ENCODE measurements at places on chromosomes 16 and 17.

GRCh38 chr16:50314665-50315064 is 48.3 kb downstream of the ADCY7 start:
- DNase-seq: no peak

DNA sequence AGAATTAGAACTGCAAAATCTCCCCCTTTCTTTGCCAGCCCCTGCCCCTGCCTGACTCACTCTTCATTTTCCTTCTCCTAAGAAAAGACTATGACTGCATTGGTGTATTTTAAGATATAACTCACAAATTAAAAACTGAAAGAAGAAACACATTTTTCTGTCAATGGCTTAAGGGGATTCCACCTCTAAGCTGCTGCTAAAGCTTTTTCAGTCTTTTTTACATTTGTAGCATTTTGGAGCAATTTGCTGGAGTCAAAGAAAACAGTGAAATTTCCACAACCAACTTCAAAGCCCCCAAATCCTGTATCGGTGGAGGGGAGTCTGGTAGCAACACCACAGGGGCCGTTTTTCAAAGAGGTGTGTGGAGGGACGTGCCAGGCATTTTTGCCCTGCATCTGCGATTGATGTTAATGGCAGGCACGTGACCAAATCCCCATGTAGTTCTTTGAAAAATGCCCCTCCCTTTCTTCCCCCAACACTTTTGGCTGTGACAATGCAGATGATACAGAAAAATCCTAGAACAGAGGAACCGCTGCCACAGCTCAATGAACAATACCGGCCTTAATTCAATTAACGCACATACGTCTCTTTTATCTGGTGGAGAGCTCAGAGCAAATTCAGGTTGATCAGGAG is 28.5 kb downstream of the MAF start:
- no peak for DNase-seq

DNA sequence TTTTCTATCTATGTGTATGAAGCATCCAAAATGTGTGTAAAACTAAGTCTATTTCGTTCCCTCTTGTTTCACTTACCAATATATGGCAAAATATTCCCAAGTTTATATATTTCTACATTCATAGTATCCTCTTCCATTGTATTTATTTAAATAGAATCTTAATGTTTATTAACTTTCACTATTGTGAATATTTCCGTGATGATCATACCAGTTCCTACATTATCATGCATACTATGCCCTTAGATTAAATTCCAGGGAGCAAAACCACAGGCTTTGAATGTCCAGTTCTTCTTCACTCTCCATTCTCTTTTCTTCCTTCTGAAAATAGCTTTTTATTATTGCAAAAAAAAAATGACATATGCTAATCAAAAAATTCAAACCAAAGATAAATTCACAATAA is 4.0 kb downstream of the MAP2K6 start:
- DNase-seq: no peak

GRCh38 chr17:57478478-57479250 is 222.3 kb downstream of the MSI2 start:
- DNase-seq: no peak

DNA sequence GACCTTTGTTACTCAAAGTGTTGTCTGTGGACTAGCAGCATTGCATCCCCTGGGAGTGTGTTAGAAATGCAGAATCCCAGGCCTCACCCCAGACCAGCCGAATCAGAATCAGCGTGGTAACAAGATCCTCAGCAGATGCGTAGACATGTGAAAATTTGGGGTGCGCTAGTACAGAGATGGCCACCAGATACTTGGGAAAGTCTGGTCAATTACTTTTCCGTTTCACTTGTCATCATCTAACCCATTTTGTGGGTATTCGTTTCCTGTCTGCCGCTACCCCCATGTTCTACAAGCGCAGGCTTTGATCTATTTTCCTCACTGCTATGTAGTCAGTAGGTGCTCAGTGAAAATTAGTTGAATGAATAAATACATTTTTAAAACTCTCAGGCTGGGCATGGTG is 33.1 kb upstream of the HERPUD1 start:
- no peak for DNase-seq

DNA sequence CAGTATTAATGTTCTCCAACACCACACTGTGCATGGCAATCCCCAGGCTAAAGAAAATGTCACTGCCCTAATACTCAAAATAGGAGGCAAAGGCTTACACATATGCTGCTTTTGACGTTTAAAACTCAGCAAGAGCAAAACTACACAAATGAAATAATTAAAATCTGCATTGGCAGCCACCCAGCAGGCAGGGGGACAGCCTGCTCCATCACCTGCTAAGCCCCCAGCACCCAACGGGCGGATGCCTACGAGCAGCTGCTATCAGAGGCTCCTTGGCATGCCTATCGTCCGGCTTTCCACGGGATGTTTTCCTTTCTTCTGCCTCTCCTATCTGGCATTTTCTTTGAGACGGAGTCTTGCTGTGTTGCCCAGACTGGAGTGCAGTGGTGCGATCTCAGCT is 337.5 kb downstream of the SOX9 start:
- DNase-seq: no peak

GRCh38 chr16:87017371-87018012 is 299.7 kb downstream of the C16orf95 start:
- DNase-seq: no peak

GRCh38 chr16:582614-583331 is 7.1 kb upstream of the RAB40C start:
- DNase-seq: no peak

- DNase-seq: no peak
Measured at GRCh38 chr17:50605429-50605828, 29.3 kb upstream of the ABCC3 start.

DNA sequence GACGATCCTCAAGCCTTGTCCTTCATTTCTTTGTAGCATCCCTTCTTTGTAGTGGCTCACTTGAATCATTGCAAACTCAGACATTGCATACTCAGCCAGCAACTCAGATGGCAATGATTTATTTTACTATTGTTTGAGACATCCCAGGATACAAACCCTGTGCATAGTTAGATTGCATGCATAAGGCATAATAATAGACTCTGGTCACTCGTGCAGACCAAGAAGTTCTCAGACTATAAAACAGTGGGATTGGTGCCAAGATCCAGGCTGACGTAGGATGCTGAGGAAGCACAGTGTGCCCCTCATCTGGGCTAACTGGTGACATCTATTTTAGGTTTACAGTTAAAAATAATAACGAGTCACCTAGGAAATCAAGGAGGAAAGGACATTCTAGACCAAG is 142.3 kb downstream of the PMP22 start:
- DNase-seq: no peak

GRCh38 chr16:72604375-72604774 is 432.4 kb upstream of the PMFBP1 start:
- no peak for DNase-seq

DNA sequence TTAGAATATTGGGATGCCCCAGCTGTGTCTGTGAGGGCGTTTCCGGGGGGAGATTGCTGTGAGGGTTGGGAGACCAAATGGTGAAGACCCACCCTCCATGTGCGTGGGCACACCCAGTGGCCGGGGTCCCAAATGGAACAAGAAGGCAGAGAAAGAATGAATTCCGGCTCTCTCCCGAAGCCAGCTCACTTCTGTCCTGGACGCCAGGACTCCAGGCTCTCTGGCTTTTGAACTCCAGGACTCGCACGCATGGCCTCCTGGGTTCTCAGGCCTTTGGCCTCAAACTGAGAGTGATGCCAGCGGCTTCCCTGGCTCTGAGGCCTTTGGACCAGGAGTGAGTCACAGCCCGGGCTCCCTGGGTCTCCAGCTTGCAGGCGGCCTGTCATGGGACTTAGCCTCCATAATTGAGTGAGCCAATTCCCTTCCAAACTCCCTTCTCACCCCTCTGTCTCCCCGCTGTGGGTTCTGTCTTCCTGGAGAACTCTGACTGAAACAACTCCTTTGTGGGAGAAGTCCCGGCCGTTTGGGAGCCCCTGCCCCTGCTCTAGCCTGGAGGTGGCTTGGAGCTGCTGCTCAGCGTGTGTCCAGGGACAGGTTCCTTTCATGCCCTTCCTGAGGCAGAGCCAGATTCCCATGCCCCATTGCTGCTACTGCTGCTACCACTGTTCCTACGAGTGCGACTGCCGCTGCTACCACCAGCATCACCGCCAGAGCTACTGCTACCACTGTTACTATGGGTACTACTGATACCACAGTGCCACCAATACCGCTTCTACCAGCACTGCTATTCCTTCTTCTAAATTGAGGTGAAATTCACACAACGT is 49.8 kb upstream of the CBX4 start:
- DNase-seq: no peak

GRCh38 chr16:82350560-82350959 is 180.5 kb upstream of the MPHOSPH6 start:
- no peak for DNase-seq

DNA sequence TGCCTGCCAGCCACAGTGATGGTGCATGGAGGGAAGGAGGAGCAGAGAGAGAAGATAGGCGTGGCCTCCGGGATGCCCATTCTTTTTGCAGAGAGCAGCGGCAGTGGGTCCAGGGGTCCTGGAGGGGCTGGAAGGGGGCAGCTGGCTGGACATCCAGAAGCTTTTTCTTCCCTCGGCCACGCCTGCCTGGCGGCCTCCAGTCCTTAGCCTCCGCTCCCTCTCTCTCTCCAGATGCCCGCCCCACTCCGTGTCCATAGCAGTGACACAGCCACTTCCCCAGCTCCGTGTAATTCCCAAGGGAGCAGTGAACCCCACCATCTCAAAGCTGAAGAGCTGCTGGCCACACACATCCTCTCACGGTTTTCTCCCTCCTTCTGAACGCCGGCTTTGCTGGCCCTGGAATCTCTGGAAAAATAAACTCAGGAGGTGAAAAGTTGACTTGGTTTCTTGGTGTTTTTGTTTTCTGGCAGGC is 26.3 kb upstream of the CDC42EP4 start:
- DNase-seq: no peak

- DNase-seq: no peak
Measured at GRCh38 chr17:61380217-61380835, 19.3 kb upstream of the TBX2 start.

DNA sequence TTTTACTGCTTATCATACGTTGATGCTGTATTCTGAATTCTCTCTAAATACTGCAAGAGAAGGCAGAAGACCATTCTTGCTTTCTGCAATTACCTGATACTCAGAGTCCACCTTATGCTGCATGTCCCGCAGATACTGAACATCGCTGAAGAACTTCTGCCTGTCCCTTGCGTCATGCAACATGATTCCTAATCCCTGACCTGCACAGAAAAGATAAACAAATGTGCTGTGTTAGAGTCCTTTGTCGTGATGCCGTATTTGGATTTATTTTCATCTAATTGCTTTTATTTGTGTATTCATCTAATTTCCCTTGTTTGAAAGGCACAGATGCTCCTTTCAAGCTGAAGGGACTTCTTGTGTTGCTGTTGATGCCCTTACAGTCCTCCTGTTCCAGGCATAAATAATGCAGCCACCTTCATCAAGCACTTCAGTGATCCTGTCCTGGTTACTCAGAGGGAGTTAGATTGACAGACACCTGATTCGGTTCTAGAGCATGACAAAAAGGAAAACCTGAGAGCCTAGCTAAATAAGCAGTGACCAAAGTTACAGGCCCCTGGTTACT is 6.5 kb downstream of the MARCHF10 start:
- DNase-seq: no peak

DNA sequence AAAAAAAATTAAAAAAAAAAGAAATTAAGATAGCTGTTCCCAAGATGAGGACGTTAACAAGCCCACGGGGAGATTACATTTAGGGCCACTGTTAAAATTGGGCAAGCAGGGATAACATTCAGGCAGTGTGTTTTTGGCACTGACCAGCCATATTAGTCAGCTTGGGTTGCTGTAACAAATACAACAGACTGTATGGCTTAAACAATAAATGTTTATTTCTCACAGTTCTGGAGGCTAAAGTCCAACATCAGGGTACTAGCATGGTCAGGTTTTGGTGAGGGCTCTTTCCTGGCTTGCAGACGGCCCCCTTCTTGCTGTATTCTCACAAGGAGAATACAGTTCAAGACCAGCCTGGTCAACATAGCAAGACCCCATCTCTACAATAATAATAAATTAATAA is 31.3 kb downstream of the ARSG start:
- no peak for DNase-seq

- DNase-seq: no peak
Measured at GRCh38 chr17:77571155-77571981, 387.1 kb upstream of the TNRC6C start.

- DNase-seq: no peak
Measured at GRCh38 chr17:16171613-16172012, 43.7 kb downstream of the NCOR1 start.

GRCh38 chr17:18139949-18140348 is 31.4 kb downstream of the MYO15A start:
- DNase-seq: no peak

DNA sequence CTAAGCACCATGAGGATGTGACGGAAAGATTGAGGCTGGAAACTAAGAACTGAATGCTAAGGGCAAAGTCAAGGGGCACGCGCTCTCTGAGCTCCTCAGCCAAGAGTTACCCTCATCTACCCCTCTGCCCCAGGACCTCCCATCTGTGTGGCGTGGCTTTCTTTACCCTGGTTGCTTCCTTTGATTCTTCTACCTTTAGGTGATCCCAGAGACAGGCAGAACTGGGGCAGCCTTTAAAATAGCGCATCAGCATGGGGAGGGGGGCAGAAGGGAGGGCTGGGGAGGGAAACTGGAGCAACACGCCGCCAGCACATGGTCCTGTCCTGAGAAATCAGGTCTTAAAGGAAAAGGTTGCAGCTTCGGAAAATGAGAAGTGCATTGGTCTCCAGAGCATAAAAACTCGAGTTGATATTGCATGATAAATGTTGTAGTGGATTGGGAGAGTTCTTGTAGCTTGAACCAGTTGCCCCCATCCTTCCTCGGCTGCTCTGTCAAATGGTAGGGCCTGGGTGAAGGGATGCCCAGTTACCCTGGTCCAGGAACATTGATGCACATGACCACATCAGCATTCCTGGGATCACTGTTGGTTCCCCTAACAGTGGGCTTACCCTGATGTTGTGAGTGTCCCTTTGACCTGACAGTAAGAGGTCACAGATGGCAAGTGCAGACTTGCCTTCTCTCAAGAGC is 29.7 kb downstream of the LDHD start:
- DNase-seq: no peak

GRCh38 chr17:77778636-77779489 is 179.6 kb upstream of the TNRC6C start:
- DNase-seq: no peak

GRCh38 chr17:64423881-64424280 is 25.0 kb upstream of the MILR1 start:
- DNase-seq: no peak

All from stimulated activated CD4-positive, alpha-beta T cell treated with anti-CD3 and anti-CD28 coated beads, TNF-alpha, amount 100 ng/mL, for 1 hour (primary cell).